ENCODE measurements at places on chromosomes 11 and 22.

GRCh38 chr11:58650496-58650895 lies 28.0 kb downstream of the CNTF start:
- DNase-seq = no peak

GRCh38 chr11:118227865-118228785 lies 3.3 kb upstream of the JAML start:
- DNase-seq = no peak

GRCh38 chr11:1157341-1157644 lies 460 bp upstream of the MUC5AC start:
- no peak for DNase-seq

DNA sequence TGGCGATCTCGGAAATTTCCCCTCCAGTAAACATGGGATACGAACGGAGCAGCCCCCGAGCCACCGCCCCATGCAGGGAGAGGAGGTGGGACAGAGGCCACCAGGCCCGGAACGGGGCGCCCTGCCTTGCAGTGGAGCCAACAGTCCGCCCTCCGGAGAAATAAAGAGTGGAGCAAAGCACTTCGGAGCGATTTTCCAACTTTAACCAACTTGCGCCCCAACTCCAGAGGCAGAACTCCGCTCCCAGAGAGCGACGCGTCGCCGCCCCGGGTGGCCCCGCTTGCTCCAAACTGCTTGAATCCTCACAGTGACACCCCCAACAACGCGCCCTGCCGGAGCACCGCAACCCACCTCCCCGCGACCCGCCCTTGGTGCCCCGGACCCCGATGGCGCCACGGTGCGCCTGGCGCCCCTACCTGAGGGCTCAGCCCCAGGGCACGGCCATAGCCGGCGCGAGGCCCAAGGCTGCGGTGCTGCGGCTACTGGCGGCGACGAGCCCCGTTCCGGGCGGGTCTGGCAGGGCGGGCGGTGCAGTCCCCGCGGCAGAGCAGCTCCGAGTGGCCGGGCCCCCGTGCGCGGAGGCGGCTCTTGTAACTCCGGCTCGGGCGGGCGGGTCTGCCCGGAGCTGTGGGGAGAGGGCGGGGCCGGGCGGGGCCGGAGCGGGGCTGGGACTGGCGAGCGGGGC lies at the start of gene AHNAK:
Gene AHNAK, minus strand, starts transcription at position 563 of the 685 bp plus-strand sequence. CDS start 10,708 bp downstream, outside the sequence.
- peak; percentile 91 for DNase-seq

- DNase-seq = no peak
Observed at GRCh38 chr11:16000065-16000464, 356.3 kb downstream of the SOX6 start.

GRCh38 chr11:84914511-84914910 lies 712.6 kb downstream of the DLG2 start:
- no peak for DNase-seq

DNA sequence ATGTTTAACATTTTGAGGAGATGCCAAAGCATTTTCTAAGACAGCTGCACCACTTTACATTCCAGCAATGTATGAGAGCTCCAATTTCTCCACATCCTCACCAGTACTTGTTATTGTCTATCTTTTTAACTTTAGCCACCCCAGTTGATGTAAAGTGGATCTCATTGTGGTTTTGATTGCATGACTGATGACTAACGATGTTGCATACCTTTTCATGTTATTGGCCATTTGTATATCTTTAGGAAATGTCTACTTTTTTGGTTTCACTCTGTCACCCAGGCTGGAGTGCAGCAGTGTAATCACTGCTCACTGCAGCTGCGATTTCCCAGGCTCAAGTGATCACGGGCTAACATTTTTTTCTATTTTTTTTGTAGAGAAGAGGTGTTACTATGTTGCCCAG lies 8.9 kb downstream of the TTC28 start:
- no peak for DNase-seq

DNA sequence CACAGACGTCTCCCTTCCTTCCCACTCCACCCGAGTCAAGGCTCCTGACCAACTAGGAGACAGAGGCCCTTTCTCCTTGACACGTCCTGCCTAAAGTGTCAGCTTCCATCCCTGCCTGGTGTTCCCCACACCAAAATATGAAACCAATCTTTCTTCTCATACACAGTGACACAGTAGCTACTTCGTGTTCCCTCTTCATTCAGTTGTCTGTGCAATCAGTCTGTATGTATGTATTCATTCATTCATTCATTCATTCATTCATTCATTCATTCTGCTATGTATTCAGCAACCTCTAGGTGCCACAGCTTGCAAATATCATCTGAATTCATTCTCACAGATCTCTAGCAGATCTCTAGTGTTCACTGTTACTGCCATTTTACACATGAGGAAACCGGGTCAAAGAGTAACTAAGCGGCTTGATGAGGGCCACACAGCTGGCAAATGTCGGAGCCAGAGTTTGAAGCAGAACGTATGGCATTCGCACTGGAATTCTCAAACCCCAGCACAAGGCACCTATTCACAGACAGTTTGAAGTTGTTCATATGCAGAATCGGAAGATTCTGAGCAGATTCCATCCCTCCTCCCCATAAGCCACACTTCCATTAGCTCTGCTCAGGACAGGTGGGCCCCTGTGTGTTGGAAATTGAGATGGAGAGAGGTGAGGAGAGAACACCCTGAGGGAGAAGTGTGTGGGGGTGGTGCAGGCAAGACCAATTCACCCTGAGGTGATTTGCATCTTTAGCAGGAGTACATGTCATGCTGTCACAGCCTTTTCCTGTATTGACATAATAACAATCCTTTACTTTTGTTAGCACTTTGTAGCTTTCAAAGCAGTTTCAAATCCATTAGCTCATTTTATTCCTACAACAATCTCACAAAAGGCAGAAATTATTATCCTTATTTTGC lies 275.7 kb downstream of the ST3GAL4 start:
- no peak for DNase-seq

GRCh38 chr22:37905534-37906363 lies at the start of gene MICALL1:
Gene MICALL1, plus strand, starts transcription at chr22:37906297. Its CDS starts 126 bp downstream, at chr22:37906423.
- peak; percentile 76 for DNase-seq

- no peak for DNase-seq
Observed at GRCh38 chr11:55967914-55968313, 1.8 kb downstream of the OR10AG1 start.

- DNase-seq = no peak
Observed at GRCh38 chr11:116842909-116843308, 5.5 kb upstream of the APOA1 start.

GRCh38 chr11:66835768-66836405 lies 7.4 kb upstream of the RCE1 start:
- no peak for DNase-seq

DNA sequence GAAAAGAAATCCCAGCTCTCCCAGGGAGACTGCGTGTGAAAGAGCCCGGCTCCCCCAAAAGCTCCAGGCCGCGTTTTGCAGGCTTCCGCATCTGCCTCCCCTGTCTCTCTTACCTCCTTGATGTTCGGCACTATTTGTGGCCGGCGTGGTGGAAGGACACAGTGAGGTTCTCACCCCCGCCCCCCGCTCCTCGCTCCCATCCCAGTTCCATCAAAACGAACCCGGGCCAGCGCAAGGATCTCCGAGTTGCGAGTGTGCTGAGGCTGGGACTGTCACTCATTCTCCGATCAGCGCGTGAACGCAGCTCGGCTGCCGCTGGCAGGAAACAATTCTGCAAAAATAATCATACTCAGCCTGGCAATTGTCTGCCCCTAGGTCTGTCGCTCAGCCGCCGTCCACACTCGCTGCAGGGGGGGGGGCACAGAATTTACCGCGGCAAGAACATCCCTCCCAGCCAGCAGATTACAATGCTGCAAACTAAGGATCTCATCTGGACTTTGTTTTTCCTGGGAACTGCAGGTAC lies at the start of gene NCAM1:
Gene NCAM1, plus strand, starts transcription at position 275 of the 523 bp plus-strand sequence.
- DNase-seq = peak; percentile 85

GRCh38 chr22:30408388-30409102 lies 11.7 kb downstream of the SEC14L2 start:
- no peak for DNase-seq

DNA sequence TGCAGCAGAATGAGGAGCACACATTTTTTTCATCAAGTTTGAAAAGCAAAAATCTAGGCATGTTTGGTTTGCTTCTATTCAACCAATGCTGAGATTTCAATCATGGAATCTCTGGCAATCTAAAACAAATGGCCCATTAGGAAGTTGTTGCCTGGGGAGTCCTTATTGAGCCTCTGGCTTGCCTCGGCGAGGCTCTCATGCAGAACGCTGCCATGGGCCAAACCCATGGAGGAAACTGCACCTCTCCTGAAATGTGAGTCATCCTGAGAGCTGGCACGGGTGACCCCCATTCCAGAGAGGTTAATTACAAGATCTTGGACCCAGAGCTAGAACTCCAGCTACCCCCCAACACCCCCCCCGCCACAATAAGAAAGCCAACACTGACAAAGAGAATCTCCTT lies 80.7 kb downstream of the MN1 start:
- no peak for DNase-seq

DNA sequence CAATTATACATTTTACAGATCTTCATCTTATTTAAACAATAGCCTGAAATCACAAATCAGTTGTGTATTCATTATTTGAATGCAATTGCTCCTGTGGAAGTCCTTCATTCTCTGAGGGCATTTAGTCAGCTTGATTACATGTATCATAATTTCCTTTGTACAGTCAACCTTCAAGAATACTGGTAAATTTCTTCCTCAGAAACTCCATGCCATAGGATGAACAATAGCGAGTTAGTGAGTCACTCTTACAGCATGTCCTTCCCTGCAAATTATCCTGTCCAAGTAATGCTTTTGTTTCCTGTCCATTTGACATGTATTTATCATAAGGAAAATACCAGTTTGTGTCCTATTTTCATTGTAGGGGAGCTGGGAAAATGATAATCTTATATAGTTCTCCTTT lies 3.8 kb downstream of the OR10S1 start:
- DNase-seq = no peak

GRCh38 chr22:35577799-35578659 lies 37.4 kb downstream of the RASD2 start:
- DNase-seq = no peak

DNA sequence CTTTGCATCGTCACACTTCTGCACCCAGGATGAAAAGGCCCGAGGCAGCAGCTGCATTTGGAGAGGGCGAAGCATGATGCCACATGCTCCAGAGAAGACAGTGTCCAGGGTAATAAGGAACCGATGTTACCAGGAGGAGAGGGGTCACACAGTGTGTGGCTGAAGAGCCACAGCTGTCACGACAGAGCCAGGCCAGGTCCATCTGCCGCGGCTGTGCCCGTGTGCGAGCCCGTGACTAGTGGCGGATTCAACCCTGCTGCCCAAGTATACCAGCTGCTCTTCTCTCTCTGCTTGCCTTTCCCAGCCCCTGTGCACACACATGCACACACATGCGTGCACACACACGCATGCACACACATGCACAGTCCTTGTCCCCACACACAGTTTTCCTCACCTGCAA lies 1432.5 kb downstream of the BRD1 start:
- no peak for DNase-seq

DNA sequence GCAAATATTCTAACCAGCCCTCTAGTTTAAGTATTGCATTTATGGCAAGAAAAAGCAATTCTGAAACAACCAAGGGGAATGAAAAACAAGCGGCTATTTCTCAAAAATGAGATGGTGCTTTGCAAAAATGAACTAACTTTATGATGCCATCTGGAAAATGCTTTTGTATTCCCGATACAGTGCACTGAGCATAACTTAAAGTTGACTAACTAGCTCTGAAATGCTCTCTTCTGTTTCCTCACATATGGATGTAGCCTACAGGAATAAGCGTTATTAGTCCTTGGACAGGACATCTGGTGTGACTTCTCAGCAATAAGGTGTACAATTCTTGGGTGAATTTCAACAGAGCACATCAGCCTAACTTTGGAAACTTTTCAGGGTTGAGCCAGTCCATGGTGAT lies 228.2 kb upstream of the DDI1 start:
- no peak for DNase-seq

DNA sequence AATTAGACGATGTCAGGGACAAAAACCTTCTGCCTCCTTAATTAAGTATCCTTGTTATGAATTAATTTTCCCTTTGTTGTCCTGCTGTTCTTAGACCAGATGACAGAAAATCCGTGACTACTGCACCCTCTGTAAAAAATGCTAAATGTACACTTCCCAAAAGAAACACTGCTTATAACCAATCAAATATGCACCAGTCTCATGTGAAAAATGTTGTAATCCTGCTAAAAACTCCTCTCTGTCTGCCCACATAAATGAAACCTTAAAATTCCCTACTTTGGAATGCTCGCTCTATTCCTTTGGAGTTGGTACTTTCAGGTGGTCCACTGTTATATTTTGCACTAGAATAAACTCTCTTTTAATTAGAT lies 366.8 kb upstream of the CCDC179 start:
- no peak for DNase-seq

DNA sequence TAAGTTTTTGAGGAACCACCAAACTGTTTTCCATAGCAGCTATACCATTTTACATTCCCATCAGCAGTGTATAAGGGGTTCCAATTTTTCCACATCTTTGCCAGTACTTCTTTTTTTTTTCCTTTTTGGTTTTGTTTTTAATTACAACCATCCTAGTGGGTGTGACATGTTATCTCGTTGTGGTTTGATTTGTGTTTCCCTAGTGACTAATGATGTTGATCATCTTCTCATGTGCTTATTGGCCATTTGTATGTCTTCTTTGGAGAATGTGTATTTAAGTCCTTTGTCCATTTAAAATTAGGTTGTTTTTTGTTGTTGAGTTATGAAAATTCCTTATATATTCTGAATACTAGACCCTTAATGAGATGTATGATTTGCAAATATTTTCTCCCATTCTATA lies 59.3 kb downstream of the STIM1 start:
- DNase-seq = no peak
